Astrocyte of the cerebellum (primary cell): ENCODE measurements at places on chromosomes 5 and 9.

DNA sequence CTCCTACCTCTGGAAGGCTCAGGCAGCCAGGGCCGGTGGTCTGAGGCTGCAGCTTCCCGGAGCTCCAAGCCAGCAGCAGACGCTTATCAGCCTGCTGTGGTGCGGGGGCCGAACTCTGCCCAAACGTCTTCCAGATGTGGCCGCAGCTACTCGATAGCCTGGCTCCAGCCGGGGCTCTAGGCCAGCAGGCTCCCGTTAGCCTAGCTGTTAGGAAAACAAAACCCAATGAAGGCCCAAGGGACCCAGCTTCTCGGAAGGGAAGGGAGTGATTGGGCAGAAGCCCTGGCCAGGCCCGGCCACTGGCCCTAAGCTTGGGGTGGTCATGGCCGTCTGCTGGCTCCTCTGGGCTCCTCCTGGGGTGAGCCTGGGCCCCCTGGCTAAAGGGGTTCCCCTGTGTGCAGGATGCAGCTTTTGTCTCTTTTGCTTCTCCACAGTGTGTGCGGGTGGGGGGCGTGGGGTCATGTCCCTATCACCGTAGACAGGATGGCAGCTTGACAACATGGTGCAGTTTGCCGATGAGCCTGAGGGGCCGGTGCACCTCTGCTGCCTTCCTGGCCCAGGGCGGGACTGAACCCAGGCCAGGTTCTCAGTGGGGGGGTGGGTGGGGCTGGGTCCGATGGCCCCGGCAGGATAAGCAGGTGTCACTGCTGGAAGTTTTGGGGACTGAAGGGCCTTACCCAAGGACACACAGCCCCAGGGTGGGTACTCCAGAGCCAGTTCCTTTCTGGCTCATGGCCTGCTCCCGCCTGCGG, 18.7 kb downstream of the MYMK start:
- no peak for DNase-seq

- DNase-seq, result no peak
These were observed 211.5 kb downstream of the MED10 start for GRCh38 chr5:6166698-6167394.

GRCh38 chr5:158246661-158247060, 387.7 kb upstream of the CLINT1 start:
- no peak for DNase-seq

DNA sequence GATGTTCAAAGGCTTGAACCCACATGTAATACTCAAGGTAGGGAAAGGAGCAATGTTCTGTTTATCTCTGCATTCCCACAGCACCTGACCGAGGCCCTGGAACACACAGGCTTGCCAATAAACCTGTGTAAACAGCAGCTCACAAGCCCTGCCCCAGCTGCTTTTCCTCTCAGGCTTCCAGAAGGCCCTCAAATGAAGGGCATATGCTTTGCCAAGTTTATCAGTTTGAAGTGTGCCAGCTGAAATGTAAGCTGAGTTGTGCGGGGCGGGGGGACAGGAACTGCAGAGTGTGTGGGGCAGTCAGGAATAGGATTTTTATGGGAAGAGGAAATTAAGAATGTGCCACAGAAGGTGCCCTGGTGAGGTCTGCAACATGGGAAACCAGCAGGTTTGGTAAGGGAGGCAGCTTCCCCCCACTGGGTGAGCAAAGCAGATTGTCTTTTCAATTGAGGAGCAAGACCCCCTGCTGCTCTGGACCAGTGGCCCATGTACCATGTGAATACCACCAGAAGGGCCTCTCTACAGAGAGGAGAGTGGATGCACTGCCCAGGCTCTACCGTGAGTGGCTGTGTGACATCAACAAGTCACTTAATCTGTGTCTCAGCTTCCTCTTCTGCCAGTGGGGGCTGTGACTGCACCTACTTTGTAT, 194.8 kb downstream of the SPOCK1 start:
- DNase-seq, result no peak

DNA sequence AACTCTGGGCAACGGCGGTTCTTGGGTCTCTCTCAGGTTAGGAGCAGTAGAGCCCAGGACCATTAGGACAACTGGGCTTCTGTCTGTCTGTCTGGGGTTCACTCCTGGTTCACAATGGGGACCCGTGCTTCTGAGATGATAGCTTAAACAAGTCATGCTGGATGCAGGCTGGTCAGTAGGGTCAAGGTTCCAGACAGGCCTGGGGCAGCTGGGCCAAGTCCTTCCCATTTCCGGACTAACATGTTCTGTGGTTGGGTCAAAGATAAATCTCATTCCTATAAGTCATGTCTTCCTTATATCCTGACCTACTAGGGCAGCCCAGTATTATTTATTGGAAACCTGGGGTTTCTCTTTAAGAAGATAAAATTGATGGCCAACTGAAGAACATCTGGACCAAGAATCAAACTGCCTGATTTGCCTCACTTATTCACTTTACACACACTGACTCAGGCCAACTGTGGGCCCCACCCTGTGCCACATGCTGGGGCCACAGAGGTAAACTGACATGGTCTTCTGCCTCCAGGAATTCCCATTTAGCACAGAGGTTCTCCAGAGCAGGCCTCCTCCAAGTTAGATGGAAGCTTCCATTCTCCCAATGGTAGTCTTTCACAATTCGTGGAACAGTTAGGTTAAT, 8.3 kb downstream of the HDHD3 start:
- no peak for DNase-seq

GRCh38 chr5:39713250-39713916, 288.6 kb upstream of the DAB2 start:
- DNase-seq, result no peak

- no peak for DNase-seq
These were observed 314.3 kb upstream of the CHD1 start for GRCh38 chr5:99243111-99243510.

DNA sequence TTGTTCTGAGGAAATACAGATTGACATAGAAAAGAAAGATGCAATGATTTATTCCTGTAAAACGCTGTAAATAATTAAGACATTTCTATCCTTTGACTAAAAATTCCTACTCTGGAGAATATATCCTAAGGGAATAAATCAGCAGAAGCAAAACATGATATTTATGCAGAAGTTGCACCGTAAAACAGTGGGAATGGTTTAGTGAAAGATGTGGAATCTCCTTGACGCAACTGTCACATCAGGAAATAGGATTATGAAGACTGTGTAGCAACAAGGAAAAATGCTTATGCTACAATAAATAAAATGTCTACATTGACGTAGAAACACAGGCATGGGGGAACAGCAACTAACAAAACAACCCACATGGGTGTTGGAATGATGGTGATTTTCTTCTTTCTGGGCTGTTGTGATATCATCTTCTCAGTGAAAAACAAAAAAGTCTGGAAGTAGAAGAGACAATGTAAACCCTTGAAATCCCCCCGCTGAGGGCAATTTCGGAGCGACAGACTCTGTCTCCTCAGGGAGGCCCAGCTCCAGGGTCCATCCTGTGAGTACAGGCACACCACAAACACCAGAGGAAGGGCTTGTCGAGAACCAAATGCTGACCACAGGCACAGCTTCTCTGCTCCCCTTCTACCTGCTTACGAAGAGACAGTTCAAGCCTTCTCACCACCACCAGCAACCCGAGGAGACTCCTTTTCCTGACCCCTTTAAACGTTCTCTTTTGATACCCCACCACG, 25.2 kb downstream of the COL23A1 start:
- no peak for DNase-seq

- no peak for DNase-seq
These were observed 494 bp downstream of the ASTN2 start for GRCh38 chr9:117414220-117414905.

DNA sequence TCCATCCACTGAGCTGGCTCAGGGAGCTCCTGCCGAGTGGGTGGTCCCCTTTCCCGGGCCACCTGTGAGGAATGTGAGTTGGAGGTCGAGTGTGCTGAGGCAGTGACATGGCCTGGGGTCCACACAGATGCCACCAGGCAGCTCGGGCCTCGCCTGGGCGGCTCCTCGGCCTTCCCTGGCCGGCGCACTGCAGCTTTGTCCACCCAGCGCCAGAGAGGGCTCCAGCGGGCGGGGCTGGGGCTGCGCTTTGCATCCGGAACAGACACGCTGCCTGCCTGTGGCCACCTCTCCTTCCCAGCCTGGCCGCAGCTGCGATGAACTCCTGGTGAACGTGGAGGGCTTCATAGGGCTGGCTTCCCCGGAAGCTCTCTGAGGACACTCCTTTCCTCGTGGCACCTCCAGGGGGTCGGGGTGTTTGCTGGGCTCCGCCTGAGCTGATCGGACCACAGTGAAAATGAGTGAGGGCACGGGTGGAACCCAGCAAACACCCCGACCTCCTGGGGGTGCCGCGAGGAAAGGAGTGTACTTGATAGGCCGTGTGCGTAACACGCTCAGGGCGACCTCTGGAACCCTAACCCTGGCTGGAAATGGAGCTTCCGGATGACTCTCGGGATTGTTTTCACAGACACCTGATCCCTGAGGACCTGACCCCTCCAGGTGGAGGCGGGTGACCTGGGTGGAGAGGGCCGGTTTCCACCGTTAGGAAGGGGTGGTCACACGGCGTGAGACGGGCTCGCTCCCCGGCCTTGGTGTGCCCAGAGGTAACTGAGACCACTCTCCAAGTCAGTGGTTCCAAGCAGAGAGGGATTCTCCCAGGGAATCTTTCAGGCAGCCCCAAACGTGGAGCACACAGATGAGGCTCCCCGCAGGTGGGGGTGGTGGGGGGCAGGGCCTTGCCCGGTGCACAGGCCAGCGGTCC, 31.8 kb upstream of the RXRA start:
- DNase-seq, result no peak

- no peak for DNase-seq
These were observed 86.8 kb upstream of the OSMR start for GRCh38 chr5:38758774-38759600.

DNA sequence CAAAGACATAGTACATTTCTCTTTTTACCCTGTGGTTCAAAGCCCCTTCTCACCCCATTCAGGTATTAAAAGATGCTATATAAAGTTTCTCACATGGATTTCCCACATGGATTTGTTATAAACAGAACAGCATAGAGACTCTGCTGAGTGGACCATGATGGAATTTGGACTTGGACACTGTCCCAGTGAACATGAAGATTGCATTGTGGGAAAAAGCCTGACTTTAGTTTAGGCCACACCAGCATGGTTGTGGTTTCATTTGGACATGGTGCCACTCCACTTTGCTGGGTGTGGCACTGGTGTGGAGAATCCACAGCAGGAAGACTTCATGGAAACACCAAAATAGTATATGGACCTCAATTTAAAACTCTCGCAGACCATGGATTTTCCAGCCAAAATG, 124.6 kb downstream of the ARHGAP26 start:
- DNase-seq, result peak; percentile 62

DNA sequence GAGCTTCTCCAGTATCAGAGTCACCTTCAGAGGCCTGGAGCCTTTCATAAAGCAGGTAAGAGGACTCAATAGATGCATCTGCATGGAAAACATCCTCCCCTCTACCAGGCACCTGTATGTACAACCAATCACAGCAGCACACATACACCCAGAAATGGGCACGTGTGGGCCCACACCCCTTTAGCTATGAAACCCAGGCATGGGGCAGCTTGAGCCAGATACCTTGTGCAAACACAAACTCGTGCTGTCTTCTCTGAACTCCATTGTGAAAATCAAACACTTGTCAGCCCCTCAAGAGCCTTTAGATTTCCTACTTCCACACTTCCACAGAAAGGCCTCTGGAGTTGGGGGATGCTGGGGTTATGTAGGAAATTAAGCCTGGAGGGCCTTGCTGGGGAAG, 1.1 kb upstream of the CSF2 start:
- DNase-seq, result no peak

DNA sequence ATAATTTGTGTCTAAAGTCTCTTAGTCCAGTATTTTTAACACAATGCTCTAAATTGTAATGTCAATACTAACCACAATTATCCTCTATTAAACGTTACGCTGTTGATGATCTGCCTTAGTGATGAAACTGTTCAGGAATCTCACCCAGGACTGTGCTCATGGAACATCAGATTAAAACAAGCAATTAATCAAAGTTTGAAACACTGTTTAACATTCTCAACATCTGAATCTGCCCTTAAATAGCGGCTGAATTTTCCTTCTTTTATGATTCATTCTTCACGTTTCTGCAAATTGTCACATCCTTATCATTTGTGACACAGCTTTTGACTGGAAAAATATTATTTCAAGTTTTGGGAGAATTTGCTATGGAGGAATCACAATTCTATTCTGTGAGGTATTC, 113.8 kb downstream of the MARCHF11 start:
- DNase-seq, result no peak

DNA sequence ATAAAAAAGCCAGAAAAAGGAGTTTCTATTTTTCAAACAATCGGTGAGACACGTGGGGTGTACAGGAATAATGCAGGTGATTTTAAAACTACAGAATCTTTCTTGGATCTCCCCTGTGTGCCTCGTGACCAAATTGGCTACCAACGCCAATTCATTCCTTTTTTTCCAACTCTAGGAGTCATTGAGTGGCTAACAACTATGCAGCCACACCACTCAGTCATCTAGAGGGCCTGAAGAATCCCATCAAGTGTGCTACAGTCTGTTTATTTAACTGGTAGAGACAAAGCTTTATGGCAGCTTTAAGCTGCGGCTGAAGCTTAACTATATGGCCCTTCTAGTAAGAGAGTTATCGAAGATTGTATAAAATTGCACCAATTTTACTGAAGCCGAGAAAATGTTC, 113.1 kb upstream of the NIPBL start:
- DNase-seq, result no peak
